ENCODE measurements at places on chromosomes 6 and 20.

GRCh38 chr6:113644861-113645575, 212.1 kb upstream of the MARCKS start:
- no peak for DNase-seq

- DNase-seq: no peak
These were observed 27.7 kb upstream of the PTPN1 start for GRCh38 chr20:50482396-50482981.

- DNase-seq: no peak
These were observed 85.1 kb upstream of the CNKSR3 start for GRCh38 chr6:154595538-154595937.

- no peak for DNase-seq
These were observed 18.8 kb downstream of the SYNDIG1 start for GRCh38 chr20:24488064-24488799.

DNA sequence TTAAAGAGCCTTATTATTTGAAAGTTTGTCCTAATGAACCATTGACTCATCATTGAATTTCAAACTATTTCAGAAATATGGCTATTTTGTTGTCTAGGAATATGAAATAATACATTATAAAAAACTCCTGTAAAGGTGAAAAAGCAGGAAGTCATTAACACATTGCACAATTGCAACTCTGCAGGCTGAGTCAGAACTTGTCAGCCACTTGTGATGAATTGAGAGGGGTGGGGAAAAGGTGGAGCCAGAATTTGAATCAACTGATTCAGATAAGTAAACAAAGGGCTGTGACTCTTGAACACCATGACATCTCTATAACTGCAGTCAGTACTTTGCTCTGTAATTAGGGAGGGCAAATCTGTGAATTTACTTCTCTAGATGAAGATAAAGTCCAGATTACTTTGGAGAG, 6.0 kb downstream of the C6orf141 start:
- no peak for DNase-seq

DNA sequence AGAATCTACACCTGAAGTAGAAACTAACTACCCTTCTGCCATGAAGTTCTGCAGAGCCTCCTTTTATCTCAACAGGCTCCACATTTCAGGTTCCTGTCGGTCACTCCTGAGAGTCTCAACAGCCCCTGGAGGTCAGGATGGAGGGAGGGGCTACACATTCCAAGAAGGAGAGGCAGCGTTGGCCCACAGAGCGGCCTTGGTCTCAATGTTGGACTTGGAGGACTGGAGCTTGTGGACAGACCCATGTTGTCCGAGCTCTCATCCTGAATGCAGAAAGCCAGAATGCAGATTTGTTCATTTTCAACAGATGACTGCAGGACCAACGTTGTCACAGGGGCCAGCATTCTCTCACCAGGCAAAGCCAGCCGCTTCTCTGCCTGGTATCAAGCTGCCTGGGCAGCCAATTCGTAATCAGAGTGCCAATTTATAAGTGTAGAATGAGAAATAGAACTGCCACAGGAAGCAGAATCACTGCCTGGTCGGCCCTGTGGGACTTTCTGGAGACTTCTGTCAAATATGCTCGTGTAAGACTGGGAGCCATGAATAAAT, 212.5 kb upstream of the SNX9 start:
- DNase-seq: no peak

DNA sequence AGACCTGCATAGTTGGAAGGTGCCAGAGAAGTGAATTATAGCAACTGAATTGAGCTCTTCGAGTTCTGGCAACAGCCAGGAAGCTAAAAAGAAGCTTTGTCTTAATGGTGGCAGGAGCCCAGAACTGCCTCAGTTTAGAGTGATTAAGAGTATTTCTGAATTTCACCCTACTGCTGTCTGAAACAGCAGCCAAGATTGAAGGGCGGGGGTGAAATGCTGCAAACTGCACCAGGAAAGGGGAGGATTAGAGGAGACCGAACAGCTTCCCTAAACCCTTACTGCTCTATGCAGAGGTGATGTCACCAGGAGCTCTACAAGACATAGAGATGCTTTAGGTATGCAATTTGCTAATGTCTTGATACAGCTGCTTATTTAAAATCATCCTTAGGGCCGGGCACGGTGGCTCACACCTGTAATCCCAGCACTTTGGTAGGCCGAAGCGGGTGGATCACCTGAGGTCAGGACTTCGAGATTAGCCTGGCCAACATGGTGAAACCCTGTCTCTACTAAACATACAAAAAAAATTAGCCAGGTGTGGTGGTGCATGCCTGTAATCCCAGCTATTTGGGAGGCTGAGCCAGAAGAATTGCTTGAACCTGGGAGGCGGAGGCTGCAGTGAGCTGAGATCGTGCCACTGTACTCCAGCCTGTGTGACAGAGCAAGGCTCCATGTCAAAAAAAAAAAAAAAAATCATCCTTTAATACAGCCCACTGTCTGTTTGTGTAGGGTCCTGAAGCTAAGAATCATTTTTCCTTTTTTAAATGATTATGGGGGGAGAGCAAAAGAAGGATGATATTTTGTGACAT, 91.7 kb upstream of the IYD start:
- DNase-seq: no peak

- DNase-seq: no peak
These were observed 27.6 kb upstream of the RPN2 start for GRCh38 chr20:37151529-37151928.

GRCh38 chr6:136226027-136226673, 24.0 kb downstream of the MTFR2 start:
- DNase-seq: peak; percentile 69

DNA sequence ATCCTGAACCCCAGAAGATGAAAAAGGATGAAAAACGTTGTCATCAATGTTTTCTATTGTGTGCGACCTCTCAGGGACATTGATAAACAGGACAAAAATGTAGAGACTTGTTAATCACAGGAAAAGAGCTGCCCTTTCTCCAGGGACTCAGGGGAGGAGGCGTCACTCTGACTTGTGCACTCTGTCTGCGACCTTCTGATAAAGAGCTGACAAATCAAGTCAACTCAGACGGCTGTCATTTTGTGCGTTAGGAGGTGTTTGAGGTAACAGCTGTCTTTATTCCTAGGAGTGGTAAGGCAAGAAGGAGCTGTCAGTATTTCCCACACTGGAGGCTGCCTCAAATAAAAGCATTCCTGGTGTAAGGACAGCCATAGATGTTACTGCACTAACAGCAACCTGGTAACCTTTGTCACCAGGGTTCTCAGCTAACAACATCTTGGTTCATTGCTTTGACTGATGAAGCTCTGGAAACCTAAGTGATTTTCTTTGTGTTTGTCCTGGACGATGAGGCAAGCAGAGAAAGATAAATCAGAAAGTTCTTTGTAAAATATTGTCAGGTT, 38.6 kb upstream of the NXT1 start:
- no peak for DNase-seq

DNA sequence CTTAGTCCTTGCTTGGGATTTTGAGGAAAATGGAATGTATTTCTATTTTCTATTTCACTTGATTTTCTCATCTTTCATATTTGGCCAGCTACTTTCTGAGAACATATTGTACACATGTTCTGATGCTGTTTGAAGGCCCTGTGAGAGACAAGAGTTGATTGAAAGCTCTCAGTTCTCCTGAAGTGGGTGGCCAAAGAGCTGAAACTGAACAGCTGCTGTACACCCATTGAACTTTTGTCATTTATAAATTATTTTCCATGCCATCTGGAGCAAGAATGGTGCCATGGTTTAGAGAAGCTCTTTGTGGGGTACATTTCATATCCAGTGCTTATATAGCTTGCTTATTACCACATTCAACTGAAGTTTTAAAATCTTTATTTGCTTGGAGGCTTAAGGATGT, 298.3 kb downstream of the PRL start:
- no peak for DNase-seq

- peak; percentile 70 for DNase-seq
These were observed 3.8 kb downstream of the SPAG4 start for GRCh38 chr20:35619196-35620095.

GRCh38 chr6:40011844-40012243, 77.6 kb upstream of the MOCS1 start:
- DNase-seq: no peak

GRCh38 chr6:158293122-158293521, 19.1 kb upstream of the TULP4 start:
- DNase-seq: no peak

DNA sequence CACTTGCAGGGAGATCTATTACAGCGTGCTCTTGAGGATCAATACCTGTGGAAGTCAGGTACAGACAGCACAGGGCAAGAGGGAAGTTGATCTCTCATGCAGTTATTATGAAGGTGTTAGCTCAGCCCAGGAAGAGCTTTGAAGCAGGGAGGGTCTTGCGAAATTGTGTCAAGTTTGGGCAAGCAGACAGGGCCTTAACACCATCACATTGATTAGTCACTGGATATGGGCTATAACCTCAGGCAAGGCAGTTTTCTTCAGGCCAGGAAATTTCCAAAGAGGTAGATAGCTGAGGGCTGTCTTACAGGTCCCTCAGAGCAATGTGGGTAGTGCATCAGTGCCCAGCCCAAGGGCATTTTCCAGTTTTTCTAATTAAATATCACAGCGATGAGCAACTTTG, 643.8 kb downstream of the DHX35 start:
- no peak for DNase-seq

DNA sequence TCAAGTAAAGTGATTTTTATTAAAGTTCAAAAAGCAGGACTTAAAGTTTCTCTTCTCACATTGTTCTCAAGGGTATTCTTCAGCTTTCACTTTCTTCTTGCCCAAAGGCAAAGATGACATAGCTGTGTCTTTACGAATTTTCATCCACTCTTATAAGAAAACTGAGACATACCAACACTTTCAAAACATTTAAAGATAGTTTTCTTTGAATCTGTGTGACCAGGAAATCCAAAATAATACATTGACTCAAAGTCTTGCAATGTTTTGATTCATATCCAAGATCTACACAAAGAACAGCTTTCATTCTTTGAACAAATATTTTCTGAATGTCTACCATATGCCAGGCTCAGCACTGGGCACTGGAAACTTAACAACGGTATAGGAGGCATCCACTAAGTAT, 117.9 kb downstream of the SIM1 start:
- DNase-seq: no peak

GRCh38 chr6:138162111-138162954, 594 bp downstream of the ARFGEF3 start:
- peak; percentile 10 for DNase-seq

DNA sequence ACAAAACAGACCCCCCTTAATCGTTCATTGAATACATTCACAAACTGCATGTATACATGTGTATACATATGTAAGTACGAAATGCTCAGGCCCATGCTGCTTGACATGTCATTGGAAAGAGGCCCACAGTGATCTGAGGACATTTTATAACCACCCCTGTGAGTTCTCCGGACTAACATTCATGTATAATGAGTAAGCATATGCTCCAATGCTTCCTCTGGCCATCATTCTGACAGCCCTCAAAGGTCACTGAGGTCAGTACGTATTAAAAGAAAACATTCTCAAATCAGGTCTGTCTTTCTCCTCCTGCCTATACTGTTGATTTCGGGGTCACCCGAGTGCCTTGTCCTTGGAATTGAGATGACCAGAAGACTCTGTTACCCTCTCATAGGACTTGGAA, 54.9 kb downstream of the TENT5A start:
- no peak for DNase-seq

GRCh38 chr20:20211988-20212518, 155.9 kb upstream of the INSM1 start:
- no peak for DNase-seq
